Stimulated activated naive CD4-positive, alpha-beta T cell treated with Interleukin-2 at 50 U/mL for 16 hours (primary cell): ENCODE measurements at places on chromosomes 1 and 21.

DNA sequence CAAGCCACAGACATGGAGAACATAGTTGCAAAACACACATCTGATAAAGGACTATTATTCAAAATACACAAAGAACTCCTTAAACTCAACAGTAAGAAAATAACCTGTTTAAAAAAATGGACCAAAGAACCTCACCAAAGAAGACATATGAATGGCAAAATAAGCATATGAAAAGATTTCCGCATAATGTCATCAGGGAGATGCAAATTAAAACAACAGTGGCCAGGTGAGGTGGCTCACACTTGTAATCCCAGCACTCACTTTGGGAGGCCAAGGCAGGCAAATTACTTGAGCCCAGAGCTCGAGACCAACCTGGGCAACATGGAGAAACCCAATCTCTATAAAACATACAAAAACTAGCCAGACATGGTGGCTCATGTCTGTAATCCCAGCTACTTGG lies 50.4 kb downstream of the PRPF38A start:
- DNase-seq: no peak

GRCh38 chr1:217718873-217719272 lies 87.7 kb downstream of the SPATA17 start:
- DNase-seq: no peak

GRCh38 chr1:110393691-110394492 lies 3.1 kb upstream of the SLC16A4 start:
- DNase-seq: no peak

DNA sequence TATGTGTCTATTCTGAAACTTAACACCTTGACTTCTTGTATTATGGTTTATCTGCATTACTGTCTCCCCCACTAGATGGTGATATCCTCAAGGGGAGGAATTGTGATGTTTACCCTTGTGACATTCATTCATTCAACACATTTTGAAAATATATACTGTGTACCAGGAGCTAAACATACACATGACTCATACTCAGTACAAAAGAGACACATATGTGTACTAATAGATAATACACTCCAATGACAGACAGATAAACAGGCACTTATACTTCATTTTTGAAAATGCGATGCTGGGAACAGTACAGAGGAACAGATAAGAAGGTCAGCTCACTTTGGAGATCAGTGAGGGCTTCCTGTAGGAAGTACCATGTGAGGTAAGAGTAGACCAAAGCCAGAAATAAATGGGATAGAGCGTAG lies 8.9 kb upstream of the RAB3GAP2 start:
- no peak for DNase-seq

DNA sequence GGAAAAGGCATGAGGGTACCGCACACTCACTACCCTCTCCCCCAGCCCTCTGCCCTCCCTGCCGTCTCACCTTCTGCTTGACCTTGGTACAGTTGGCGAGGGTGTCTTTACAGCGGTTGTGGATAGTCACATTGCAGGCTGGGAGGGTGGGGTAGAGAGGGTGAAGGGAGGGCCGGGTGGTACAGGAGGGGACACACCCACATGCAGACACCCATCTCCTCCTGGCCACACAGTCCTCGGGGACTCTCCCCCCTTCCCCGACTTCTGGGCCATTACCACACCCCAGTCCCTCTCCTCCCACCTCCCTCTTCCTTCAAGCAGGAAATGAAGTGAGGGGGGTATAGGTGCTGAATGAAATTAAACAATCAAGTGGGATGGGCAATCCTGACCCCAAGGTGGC lies 11.6 kb downstream of the ARHGEF2 start:
- no peak for DNase-seq
